ENCODE measurements at places on chromosomes 3 and 15.

GRCh38 chr3:122067214-122067550, 12.0 kb downstream of the CD86 start:
- H3K4me1 ChIP-seq = no peaks in the 10 kb centered on the region
- no peak for DNase-seq
- H3K4me3 ChIP-seq = no peak overlapping the region
- H3K36me3 ChIP-seq = no peaks in the 10 kb centered on the region

DNA sequence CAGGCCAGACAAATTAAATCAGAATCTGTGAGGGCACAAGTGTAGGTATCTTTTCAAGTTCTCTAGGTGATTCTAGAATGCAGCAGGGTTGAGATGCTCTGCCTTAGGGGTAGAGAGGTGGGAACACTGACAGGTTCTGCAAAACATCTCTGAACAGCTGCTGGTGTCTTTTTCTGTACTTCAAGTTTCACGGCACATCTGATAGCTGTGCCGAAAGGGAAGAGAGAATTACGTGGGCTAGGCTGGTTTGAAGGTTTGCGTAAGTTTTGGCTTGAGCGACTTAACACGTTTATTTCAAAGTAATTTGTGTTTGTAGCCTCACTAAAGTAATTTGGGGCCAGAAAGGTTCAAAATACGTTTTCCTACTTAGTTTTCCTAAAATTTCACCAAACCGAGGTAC, 22.5 kb downstream of the PXK start:
- no peaks in the 10 kb centered on the region for H3K36me3 ChIP-seq
- H3K4me3 ChIP-seq = no peak overlapping the region
- H3K27me3 ChIP-seq = no peaks in the 10 kb centered on the region
- DNase-seq = no peak

- H3K27me3 ChIP-seq = no peaks in the 10 kb centered on the region
- no peaks in the 10 kb centered on the region for H3K4me1 ChIP-seq
- no peaks in the 10 kb centered on the region for H3K36me3 ChIP-seq
- no peak for DNase-seq
- H3K4me3 ChIP-seq = no peak overlapping the region
Measured at GRCh38 chr15:46460431-46461094, 825.7 kb downstream of the SQOR start.

DNA sequence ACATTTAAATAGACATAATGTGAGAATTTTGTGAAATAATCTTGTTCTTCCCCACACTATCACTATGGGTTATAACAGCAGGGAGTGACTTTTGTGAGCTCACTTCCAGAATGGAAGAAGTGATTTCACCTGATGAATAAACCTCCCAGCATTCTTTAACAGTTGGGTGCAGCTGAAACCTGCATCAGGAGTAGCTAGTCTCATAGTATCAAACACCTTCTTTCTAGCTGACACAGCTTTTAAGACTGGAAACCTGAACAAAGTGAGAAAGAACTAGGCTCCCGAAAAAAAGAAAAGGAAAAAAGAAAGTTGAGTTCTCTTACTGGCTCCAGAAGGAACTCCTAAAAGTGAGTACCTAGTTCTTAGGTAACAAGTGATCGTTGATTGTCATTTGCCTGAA, 61.1 kb upstream of the UNC13C start:
- H3K36me3 ChIP-seq = no peaks in the 10 kb centered on the region
- DNase-seq = no peak
- H3K4me3 ChIP-seq = no peak overlapping the region
- H3K4me1 ChIP-seq = no peaks in the 10 kb centered on the region
- no peak overlapping the region for H3K27ac ChIP-seq

DNA sequence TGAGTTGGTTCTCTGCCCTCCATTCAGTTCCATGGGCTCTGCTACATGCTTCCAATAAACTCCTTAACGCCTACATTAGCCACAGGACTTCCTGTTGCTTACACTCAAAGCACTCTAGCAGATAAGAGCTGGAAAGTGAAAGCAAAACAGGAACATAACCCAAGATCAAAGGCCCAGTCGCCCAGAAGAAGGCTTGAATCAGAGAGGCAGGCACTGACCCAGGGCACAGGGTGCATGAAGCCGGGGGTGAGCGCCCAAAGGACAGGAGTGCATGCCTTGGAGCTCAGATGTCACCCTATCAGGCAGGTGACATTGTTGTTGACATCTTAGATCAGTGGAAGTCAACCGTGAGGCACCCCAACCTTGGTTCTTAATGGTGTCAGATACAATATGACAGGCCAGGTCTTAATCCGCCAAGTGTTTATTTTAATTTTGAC, 235.1 kb downstream of the UACA start:
- H3K4me3 ChIP-seq = no peak overlapping the region
- no peaks in the 10 kb centered on the region for H3K27me3 ChIP-seq
- no peaks in the 10 kb centered on the region for H3K36me3 ChIP-seq
- DNase-seq = no peak
